Neural progenitor cell (in vitro differentiated cells): ENCODE measurements at places on chromosomes 3 and 15.

DNA sequence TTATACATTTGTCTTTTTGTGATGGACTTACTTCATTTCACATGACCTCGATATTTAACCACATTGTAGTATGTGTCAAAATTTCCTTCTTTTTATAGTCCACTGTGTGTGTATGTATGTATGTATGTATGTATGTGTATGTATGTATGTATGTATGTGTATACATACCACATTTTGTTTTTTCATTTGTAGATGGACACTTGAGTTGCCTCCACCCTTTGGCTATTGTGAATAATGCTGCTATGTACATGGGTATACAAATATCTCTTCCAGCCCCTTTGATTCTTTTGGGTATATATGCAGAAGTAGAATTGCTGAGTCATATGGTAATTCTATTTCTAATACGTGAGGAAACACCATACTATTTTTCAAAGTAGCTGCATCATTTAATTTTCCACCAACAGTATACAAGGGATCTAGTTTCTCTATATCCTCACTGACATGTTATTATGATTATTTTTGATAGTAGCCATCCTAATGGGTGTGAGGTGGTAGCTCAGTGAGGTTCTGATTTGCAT is 228.2 kb downstream of the OPA1 start:
- no peak for DNase-seq

DNA sequence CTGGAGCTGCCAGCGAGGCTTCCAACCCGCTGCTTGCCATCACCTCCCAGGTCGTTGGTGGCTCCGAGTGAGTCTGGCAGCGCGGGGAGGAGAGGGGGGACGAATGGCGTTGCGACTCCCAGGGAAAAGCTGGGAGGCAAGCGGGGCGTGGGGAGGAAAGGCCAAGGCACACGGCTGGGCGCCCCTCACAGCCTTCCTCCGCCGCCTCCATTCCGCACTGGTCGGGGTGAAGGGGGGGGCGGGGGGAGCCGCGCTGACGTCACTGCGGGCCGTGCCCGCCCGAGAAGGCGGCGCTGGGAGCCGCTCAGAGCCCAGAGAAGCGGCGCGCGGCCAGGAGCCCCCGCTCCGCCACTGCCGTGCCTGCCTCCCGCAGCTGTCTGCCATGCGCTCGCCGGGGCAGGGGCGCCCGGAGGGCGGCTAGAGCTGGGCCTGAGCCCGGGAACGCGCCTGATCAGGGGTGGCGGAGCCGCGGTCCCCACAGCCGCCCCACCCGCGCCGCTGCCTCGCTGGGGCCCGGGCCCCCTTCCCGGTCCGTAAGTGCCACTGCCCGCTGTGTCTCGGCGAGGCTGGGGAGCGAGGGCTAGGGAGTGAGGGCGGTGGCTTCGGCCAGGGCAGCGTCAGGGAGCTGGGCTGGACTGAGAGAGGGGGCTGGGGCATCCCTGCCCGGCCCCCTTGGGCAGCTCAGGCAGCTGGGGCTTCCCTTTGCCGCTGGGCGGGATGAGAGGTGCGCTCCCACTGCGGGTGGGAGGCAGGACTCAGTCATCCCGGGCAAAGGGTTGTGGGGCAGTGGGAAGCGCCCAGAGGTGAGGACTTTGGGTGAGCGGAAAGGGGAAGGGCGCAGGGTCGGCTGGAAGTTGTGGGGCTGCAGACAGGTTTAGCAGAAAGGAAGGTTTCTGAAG is 27.8 kb upstream of the POLG start:
- peak; percentile 32 for DNase-seq

- no peak for DNase-seq
Observed at GRCh38 chr3:119295816-119296726, 1.9 kb downstream of the ARHGAP31 start.

DNA sequence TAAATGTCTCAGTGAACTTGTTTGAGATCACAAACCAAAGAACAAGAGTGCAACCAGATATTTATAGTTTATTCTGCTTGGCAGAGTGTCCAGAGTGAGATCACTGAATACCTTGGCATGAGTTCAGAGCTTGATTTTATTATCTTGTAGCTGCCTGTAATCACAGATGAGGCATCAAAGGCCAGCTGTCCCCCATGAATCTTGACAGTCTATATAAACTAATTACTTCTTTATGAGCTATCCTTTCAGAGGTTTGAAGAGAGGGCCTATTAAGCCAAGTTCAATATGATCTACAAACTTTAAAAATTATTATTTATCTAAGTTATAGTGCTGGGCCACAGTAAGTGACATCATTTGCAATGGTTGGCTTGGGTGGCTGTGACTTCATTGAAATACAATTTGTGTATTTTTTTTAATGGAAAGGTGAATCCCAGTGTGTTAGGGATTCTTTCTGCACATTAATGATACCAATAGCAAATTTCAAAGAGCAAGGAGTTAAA is 251.5 kb downstream of the CLSTN2 start:
- DNase-seq, result no peak

GRCh38 chr15:68730976-68731897 is 89.5 kb downstream of the ANP32A start:
- no peak for DNase-seq

- no peak for DNase-seq
Observed at GRCh38 chr3:161859865-161860450, 363.4 kb downstream of the OTOL1 start.
